Peyer's patch (tissue), 4 donors: ENCODE measurements at places on chromosomes 5 and 9. TPM values are rescaled to one million over a fixed set of nuclear protein-coding genes. Genes with fewer than 3 reads are reported as not detected.

- no peak for DNase-seq
These were observed 170.1 kb downstream of the ICE1 start for GRCh38 chr5:5592541-5592940.

GRCh38 chr9:124308606-124309491 lies 51.1 kb downstream of the NEK6 start:
- no peak for DNase-seq

- no peak for DNase-seq
These were observed 1.9 kb upstream of the NRARP start for GRCh38 chr9:137303893-137304382.

DNA sequence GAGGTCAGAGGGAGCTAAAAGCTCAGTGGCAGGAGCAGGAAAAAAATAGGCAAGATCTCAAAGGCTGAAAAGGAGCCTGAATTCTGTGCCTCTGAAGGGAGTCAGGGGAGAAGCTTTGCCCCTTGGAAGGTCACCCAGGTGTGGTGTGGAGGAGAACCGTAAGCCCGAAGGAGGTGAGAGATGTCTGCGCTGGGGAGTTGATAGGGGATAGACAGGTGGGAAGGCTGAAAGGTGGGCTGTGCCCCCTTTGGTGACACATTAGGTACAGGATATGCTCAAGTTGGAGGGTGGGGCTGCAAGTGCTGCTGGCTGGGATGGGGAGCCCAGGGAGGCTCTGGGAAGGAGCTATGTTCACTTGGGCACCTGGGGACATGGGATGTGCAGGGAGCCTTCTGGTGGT lies 217.7 kb downstream of the PAX5 start:
- DNase-seq = no peak

GRCh38 chr5:131379723-131380122 lies 115.9 kb downstream of the CDC42SE2 start:
- DNase-seq = no peak

The CAPSL gene
- total RNA-seq = not detected

The HMCN2 gene
- total RNA-seq = 32.3 TPM

The CKMT2 gene
- 10.6 TPM for total RNA-seq
